ENCODE measurements at places on chromosomes 1 and 21. TPM values are rescaled to one million over a fixed set of nuclear protein-coding genes. Genes with fewer than 3 reads are reported as not detected.

DNA sequence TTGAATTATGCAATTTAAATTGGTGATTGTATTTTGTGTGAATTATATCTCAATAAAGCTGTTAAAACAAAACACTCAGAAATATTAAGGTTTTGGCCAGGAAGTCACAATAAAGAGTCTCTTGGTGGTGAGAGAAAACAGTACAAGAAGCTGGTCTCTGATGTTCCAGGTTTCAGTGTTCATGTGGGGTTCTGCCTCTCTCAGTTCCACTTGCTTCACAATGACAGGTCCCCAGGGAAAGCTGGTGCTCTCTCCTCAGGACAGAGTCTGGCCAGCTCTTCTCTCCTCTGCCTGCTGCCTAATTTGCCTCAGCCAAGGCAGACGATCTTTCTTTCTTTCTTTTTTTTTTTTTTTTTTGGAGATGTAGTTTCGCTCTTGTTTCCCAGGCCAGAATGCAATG is 342.9 kb upstream of the PLXNA2 start:
- H3K27ac ChIP-seq: no peak overlapping the region
- H3K36me3 ChIP-seq: no peaks in the 10 kb centered on the region
- no peak overlapping the region for H3K4me3 ChIP-seq
- DNase-seq: no peak

GRCh38 chr1:228143480-228144192 is 3.6 kb downstream of the GUK1 start:
- H3K36me3 ChIP-seq: peaks cover 59% of the 10 kb centered on the region
- H3K27ac ChIP-seq: peak overlapping the region; percentile 18
- no peaks in the 10 kb centered on the region for H3K27me3 ChIP-seq
- H3K4me3 ChIP-seq: peak overlapping the region; percentile 84
- no peak for DNase-seq

DNA sequence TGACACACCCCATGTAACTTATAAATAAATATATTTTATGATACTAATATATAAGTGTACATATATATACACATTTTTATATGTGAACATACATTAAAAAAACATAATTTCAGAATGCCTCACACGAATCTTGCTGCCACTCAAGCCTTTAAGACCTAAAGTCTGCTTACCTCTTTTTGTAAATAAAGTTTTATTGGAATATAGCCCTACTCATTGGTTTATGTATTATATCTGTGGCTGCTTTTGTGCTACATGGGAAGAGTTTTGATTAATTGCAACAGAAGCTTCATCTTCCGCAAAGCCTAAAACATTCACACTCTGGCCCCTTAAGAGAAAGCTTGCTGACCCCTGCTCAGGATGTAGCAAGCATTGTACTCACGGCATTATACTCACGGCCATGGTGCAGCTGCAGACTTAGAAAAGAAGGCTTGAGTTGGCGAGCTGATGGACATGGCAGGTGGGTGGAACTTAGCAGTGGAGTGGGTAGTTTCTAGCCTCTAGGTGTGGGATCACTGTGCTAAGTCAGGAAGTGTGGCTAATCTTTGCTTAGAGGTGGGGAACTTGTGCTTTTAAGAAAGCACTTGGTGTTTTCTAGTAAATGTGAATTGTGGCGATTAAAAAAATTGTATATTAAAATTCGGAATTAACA is 80.8 kb downstream of the DYRK1A start:
- no peak for DNase-seq
- no peak overlapping the region for H3K27ac ChIP-seq
- H3K4me1 ChIP-seq: peaks cover 39% of the 10 kb centered on the region
- H3K36me3 ChIP-seq: no peaks in the 10 kb centered on the region
- no peak overlapping the region for H3K4me3 ChIP-seq

FCGR1A gene
- not detected for total RNA-seq

DNA sequence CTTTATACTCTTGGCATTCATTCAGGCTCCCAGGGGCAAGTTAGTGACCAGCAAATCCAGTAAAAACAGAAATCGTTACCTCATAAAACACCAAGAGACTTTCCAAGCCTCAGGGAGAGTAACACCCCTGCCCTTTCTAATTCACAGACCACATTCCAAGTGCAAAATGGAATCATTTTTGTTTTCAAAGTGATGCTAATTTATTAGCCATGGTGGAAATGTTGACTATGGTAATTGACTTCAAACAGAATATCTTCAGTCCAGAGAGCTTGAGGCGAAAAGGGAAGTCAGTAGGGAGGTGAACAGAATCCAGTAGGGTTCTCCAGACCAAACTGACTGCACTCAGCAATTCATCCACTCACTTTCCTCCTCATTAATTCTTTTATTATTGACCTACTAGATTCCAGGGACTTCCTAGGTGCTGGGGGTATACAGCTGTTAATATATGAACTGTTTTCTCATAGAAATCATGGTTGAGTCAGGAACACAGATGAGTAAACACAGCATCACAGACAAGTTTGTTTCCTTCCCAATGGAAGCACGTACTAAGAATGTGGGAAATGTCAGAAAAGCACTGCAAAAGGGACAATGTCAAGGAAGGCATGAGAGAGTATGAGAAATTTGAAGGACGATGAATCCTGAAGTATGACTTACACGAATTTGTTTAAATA is 388.5 kb upstream of the C1orf87 start:
- H3K27ac ChIP-seq: no peak overlapping the region
- no peaks in the 10 kb centered on the region for H3K36me3 ChIP-seq
- no peaks in the 10 kb centered on the region for H3K27me3 ChIP-seq
- H3K4me1 ChIP-seq: no peaks in the 10 kb centered on the region

DNA sequence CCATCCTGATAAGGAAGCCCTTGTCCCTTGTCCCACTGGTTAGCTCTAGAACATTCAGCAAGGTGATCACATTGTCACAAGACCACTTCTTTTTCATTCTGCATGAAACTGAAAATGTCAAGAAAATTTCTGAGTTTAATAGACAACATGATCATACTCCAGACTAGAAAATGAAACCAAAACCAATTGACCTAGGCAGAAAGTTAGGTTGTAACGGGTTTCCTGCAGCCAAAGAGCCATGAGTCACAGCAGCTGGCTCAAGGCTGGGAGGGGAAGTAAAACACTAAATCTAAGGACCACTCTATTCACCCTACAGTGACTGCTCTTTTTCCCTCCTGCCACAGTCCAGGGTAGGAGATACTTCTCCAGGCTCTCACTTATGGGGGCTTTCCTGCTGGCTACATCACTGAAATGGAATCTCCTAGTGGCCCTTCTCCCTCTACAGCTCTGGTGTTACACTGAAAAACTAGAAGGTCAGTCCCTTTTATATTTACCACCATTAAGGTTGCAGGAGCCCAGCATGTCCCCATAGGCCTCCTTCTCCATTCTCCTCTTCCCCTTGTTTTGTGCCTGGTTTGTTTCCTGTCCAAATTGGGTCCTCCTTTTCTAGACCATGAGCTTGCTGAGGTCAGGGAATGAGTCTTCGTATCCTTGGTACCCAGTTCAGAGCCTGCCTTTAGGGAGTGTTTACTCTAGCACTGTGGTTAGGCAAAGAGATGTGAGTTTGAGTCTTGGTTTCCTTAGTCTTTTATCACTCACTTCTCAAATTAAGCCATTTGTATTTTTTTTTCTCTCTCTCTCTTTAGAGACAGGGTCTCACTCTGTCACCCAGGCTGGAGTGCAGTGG is 236.5 kb upstream of the JUN start:
- H3K4me3 ChIP-seq: peak overlapping the region; percentile 57
- no peaks in the 10 kb centered on the region for H3K36me3 ChIP-seq
- DNase-seq: peak; percentile 40

DNA sequence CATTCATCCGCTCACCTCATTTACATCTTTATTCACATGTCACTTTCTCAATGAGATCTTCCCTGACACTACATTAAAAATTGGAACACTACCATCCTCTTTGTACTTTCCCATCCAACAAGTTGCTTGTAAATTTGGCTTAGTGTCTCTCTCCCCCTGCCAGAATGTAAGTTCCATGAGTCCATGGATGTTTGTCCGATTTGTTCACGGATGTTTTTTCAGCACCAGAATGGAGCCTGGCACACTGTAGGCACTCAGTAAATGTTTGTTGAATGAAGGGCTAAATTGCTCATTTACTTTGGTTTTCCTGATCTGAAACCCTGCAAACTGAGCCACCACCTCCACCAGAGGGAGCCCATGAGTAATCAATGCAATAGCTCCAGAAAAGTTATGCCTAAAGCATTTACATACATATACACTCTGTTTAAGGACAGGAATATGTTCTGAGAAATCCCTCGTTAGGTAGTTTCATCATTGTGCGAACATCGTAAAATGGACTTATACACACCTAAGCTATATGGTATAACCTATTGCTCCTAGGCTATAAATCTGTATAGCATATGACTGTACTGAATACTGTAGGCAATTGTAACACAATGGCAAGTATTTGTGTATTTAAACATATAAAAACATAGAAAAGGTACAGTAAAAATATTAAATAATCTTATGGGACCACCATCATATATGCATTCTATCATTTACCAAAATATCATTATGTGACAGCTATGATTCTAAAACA is 2.8 kb upstream of the EYA3 start:
- no peaks in the 10 kb centered on the region for H3K27me3 ChIP-seq
- H3K4me1 ChIP-seq: peaks cover 10% of the 10 kb centered on the region
- H3K27ac ChIP-seq: peak overlapping the region; percentile 55
- no peak overlapping the region for H3K4me3 ChIP-seq

GRCh38 chr1:118184739-118185083 is 317 bp downstream of the SPAG17 start:
- no peaks in the 10 kb centered on the region for H3K27me3 ChIP-seq
- H3K27ac ChIP-seq: peak overlapping the region; percentile 72
- H3K36me3 ChIP-seq: peaks cover 10% of the 10 kb centered on the region
- peaks cover 15% of the 10 kb centered on the region for H3K4me1 ChIP-seq
- H3K4me3 ChIP-seq: peak overlapping the region; percentile 70

- DNase-seq: no peak
- no peaks in the 10 kb centered on the region for H3K27me3 ChIP-seq
- no peaks in the 10 kb centered on the region for H3K36me3 ChIP-seq
- no peaks in the 10 kb centered on the region for H3K4me1 ChIP-seq
- H3K27ac ChIP-seq: no peak overlapping the region
These were observed 1006.8 kb downstream of the ADGRL2 start for GRCh38 chr1:82807563-82807962.

DNA sequence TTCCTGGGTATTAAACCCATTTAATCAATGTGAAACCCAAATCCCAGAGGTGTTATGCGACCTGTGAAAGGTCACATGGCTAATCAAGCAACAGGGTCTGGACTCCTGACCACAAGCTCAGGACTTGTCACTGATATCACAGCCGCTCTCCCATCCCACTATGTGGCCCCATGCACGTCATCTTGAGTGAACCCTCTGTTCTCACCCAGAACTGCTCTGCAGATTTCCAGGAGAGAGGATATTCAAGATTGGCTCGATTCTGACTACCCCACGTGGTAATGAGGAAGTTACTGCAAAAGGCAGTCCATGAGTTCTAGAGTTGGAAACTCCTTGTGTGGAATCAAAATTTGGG is 173.5 kb upstream of the ETV3 start:
- no peaks in the 10 kb centered on the region for H3K36me3 ChIP-seq
- peaks cover 7% of the 10 kb centered on the region for H3K4me1 ChIP-seq

CCDC27 gene
- not detected for total RNA-seq

SH2D2A gene
- total RNA-seq: 2.9 TPM

GRCh38 chr1:205067031-205067430 is 17.2 kb downstream of the TMEM81 start:
- H3K27ac ChIP-seq: no peak overlapping the region
- peaks cover 47% of the 10 kb centered on the region for H3K27me3 ChIP-seq
- H3K36me3 ChIP-seq: no peaks in the 10 kb centered on the region
- no peak overlapping the region for H3K4me3 ChIP-seq
- no peak for DNase-seq

DNA sequence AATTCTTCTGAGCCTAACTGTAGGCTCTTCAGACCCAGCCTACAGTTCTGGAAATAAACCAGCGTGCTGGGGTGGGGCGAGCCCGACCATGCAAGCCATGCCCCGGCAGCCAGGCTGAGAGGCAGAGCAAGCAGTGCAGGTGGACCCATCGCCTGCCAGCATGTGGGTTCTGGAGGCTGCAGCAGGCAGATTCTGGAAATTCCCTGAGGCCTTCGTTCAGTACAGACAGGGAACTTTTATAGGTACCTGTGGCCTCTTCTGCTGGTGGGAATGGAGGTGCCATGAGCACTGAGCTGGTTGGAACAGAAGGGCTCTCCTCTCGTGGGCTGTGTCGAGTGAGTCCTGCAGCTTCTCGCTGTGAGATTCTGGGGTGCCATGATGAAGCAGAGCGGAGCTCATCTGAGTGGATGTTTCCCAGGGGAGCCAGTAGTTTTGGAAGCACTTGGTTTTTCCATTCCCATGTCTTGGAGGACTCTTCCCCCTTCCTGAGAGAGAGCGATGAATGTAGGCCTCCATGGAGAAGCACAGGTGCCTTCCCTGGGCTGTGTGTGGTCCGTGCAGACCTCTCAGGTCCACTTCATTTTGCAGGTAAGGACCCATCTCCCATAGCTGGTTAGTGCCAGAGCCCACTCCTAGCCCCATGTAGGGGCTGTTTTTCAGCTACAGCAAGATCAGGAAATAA is 94.1 kb downstream of the PCBP3 start:
- H3K27ac ChIP-seq: no peak overlapping the region
- no peak overlapping the region for H3K4me3 ChIP-seq
- H3K27me3 ChIP-seq: peaks cover 40% of the 10 kb centered on the region
- H3K4me1 ChIP-seq: no peaks in the 10 kb centered on the region
- DNase-seq: no peak

- DNase-seq: no peak
- H3K4me1 ChIP-seq: peaks cover 71% of the 10 kb centered on the region
- H3K36me3 ChIP-seq: peaks cover 4% of the 10 kb centered on the region
- H3K27ac ChIP-seq: no peak overlapping the region
- H3K27me3 ChIP-seq: no peaks in the 10 kb centered on the region
- no peak overlapping the region for H3K4me3 ChIP-seq
These were observed 135.7 kb downstream of the ROR1 start for GRCh38 chr1:63909526-63909925.

BMP8A gene
- 0.40 TPM for total RNA-seq

GJB3 gene
- 23.5 TPM for total RNA-seq

- H3K36me3 ChIP-seq: no peaks in the 10 kb centered on the region
- no peak overlapping the region for H3K27ac ChIP-seq
- H3K4me3 ChIP-seq: no peak overlapping the region
- no peaks in the 10 kb centered on the region for H3K4me1 ChIP-seq
- H3K27me3 ChIP-seq: no peaks in the 10 kb centered on the region
- no peak for DNase-seq
These were observed 177.6 kb upstream of the OLFM3 start for GRCh38 chr1:102174259-102174863.

GRCh38 chr1:154429841-154430611 is 24.9 kb downstream of the IL6R start:
- no peaks in the 10 kb centered on the region for H3K27me3 ChIP-seq
- peaks cover 14% of the 10 kb centered on the region for H3K36me3 ChIP-seq
- no peak for DNase-seq
- no peak overlapping the region for H3K27ac ChIP-seq

SLAMF9 gene
- total RNA-seq: not detected

GRCh38 chr1:40703316-40703715 is 11.8 kb downstream of the NFYC start:
- peaks cover 1% of the 10 kb centered on the region for H3K4me1 ChIP-seq
- no peak overlapping the region for H3K4me3 ChIP-seq
- no peaks in the 10 kb centered on the region for H3K27me3 ChIP-seq
- no peak for DNase-seq
- H3K27ac ChIP-seq: no peak overlapping the region

SRGAP2 gene
- 56.7 TPM for total RNA-seq

GRCh38 chr21:26093122-26093521 is 77.4 kb downstream of the APP start:
- DNase-seq: no peak
- no peaks in the 10 kb centered on the region for H3K27me3 ChIP-seq
- H3K4me3 ChIP-seq: no peak overlapping the region

All from Calu3 (cell line).